ENCODE measurements at places on chromosomes 3 and 15.

GRCh38 chr3:53342353-53342752, 5.0 kb downstream of the DCP1A start:
- DNase-seq: no peak

- no peak for DNase-seq
Measured at GRCh38 chr15:43218908-43219706, 1.7 kb downstream of the EPB42 start.

GRCh38 chr15:73328981-73329380, 39.8 kb downstream of the HCN4 start:
- DNase-seq: no peak

- DNase-seq: no peak
Measured at GRCh38 chr3:43477600-43477999, 144.2 kb downstream of the ANO10 start.

- DNase-seq: no peak
Measured at GRCh38 chr3:114675104-114675503, 381.3 kb downstream of the TIGIT start.

DNA sequence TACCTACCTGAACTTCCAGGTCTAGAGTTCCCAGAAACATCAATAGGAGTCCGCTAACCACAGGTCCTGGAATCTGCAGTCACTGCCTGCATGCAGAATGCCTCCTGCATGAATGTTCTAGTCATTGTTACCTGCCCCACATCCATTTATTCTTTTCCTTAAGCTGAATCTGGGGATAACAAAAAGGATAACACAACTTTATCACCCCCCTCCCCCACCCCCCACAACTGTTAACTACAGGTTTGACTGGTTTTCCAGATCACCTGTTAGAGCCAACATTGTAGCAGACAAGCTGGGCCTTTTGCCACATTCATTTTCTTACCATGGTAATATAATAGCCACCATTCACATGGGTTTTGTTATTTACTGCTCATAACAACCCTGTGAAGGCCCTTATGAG, 4.6 kb upstream of the CTSH start:
- no peak for DNase-seq

- DNase-seq: no peak
Measured at GRCh38 chr3:23726811-23727548, 78.8 kb upstream of the UBE2E1 start.

DNA sequence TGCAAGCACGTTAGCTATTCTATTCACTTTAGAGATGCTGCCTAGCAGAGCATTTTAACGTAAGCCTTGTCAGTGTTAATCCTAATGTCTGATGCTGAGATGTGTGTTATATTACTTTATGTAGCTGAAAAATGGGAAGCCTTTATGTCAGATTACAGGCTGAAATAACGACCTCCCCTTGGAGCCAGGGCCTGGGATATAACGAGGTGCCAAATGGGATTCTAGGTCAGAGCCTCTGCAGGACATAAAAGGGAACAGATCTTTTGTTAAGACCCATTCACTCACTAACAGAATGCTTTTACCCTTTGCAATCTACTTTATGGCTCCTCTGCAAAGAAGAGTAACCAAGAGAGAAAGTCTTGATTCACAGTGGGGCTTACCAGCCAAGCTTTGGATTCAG, 815.5 kb upstream of the CFAP20DC start:
- no peak for DNase-seq

GRCh38 chr3:98778852-98779413, 15.8 kb downstream of the ST3GAL6 start:
- no peak for DNase-seq

GRCh38 chr3:38268522-38268921, 2.9 kb downstream of the SLC22A13 start:
- no peak for DNase-seq

GRCh38 chr3:195612075-195612800, 28.5 kb upstream of the APOD start:
- no peak for DNase-seq

DNA sequence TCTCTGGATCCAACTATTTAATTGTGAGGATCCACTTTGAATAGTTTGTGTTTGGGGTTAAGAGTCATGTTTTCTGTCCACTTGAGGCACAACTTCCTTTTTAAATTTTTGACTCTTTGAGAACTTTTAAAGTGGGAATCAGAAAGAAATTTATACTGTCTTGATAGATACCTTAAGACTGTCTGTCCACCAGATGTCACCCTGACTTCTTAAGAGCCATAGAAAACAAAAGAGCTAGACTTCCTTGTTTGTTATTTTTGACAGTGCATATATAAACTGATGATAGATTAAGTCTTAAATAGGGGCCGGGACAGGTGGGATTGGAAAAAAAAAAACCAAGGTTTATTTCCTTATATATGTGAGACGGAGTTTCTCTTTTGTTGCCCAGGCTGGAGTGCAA, 52.1 kb upstream of the WDR72 start:
- DNase-seq: no peak

- no peak for DNase-seq
Measured at GRCh38 chr3:119937229-119937628, 155.3 kb downstream of the NR1I2 start.

DNA sequence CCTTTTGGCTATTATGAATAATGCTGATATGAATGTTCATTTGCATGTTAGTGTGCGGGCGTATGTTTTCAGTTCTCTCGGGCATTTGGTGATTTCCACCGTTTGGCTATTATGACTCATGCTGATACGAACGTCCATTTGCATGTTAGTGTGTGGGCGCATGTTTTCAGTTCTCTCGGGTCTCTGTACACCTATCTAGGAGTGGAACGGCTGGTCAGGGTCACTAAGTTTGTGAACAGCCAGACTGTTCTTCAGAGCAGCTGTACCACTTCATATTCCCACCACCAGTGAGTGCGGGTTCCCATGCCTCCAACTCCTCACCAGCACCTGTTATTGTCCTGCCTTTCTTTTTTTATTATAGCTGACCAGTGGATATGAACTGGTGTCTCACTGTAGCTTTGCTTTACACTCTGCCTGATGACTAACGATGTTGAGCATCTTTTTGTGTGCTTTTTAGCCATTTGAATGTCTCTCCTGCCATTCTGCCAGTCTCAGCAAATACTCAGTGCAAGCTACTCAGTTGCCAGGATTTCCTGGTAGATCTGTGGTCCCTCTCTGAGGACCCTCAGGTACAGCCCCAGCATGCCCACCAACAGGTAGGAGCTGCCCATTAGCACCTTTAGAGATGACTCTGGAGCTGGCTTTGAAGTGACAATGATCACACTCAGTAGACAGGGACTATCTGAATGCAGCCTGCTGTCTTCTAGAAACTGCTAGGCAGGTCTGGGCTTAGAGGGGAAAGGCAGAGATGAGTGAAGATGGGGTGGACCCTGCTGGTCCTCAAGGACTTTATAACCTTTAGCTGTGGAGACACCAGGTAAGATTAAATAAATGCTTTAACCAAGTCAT, 141.1 kb downstream of the XXYLT1 start:
- DNase-seq: no peak

- no peak for DNase-seq
Measured at GRCh38 chr3:173275740-173276139, 121.8 kb upstream of the NLGN1 start.

- DNase-seq: no peak
Measured at GRCh38 chr3:153130312-153130977, 31.6 kb upstream of the RAP2B start.

DNA sequence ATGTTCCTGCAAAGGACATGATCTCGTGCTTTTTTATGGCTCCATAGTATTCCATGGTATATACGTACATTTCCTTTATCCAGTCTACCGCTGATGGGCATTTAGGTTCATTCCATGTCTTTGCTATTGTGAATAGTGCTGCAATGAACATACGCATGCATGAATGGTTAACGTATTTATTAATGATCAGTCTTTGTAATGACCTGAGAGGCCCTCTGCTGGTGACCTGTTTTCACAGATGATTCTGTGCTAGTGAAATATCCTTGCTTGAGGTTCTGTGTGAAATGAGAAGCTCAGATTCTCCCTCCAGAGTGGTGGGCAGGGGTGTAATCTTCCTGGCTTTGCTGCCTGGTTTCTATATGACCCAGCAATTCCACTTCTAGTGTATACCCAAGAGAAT, 160.2 kb upstream of the RASGRP1 start:
- no peak for DNase-seq

GRCh38 chr15:76384409-76384808, 47.8 kb downstream of the ISL2 start:
- no peak for DNase-seq

GRCh38 chr3:132504375-132504933, 87.2 kb downstream of the DNAJC13 start:
- no peak for DNase-seq

GRCh38 chr3:197749601-197750395, at the start of gene FYTTD1:
TSS of gene FYTTD1 (plus strand) at chr3:197749883. CDS start at chr3:197749972, 89 bp downstream.
- DNase-seq: peak; percentile 92

GRCh38 chr3:171752329-171752728, 58.0 kb downstream of the PLD1 start:
- no peak for DNase-seq

- no peak for DNase-seq
Measured at GRCh38 chr3:39181408-39182335, 10.7 kb downstream of the XIRP1 start.

GRCh38 chr3:128497305-128498126, 4.5 kb upstream of the GATA2 start:
- peak; percentile 89 for DNase-seq

DNA sequence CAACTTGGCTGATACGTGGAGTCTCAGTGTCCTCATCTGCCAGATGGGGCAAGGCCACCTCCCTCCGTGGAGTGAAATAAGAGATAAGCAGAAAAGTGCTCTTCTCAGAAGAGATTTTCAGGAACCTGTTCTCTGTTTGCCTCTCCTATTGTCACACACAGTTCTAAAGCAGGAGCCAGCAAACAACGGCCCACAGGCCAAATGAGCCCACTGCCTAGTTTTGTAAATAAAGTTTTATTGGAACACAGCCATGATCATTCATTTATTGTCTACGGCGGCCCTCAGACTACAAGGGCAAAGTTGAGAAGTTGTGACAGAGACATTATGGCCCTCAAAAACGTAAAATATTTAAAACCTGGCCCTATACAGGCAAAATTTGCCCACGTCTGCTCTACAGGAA, 256.8 kb upstream of the IGF1R start:
- no peak for DNase-seq

DNA sequence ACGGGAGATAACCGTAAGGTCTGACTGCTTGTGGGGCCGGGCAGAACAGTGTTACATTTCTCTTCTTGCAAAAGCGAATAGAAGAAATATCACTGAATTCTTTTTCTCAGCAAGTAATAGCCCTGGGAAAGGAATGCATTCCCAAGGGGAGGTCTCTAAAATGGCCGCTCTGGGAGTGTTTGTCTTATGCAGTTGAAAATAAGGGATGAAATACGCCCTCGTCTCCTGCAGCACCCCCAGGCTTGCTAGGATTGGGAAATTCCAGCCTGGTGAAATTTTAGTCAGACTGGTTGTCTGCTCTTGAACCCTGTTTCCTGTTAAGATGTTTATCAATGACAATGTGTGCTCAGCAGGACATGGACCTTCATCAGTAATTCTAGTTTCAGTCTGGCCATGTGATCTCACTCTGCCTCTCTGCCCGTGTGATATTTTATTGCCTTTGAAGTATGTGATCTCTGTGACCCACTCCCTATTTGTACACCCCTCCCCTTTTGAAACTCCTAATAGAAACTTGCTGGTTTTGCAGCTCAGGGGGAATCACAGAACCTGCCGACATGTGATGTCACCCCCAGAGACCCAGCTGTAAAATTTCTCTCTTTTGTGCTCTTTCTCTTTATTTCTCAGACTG, 715.6 kb downstream of the ROBO1 start:
- no peak for DNase-seq

- no peak for DNase-seq
Measured at GRCh38 chr3:148697306-148698189, at the start of gene AGTR1. TSS of gene AGTR1 (plus strand) at chr3:148697903. CDS start at chr3:148741036, 43,133 bp downstream.

DNA sequence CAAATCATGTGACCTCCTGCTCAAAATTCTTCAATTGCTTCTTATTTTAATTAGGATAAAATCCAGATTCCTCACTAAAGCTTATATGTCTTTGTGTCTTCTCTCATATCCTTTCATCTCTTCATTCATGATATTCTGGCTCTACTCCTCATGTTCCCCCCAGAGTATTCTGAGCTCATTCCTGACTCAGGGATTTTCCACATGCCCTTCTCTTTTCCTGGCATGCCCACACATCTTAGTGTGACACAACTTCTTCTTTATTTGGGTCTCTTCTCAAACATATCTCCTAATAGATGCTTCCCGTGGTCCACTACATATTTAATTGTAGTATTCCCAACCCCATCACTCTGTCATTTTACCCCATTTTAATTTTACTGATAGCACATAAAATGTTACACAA, 15.2 kb upstream of the MBNL1 start:
- no peak for DNase-seq

DNA sequence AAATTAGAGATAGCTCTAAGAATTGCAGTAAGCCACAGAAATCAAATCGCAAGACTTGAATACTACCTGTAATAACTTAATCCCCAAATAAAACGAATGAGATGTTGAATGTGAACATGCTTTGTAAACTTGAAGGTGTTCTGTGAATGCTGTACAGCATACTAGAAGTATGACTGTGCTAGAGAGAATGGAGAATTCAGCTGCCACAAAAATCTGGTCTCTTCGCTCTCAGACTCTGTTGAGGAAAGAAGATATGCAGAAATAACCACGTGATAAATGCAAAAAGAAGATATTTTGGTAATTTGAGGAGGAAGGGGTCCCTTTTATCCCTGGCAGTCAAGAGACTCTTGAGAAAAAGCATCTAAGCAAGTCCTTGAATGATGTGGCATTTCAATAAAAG, 37.3 kb downstream of the ZBTB38 start:
- no peak for DNase-seq

DNA sequence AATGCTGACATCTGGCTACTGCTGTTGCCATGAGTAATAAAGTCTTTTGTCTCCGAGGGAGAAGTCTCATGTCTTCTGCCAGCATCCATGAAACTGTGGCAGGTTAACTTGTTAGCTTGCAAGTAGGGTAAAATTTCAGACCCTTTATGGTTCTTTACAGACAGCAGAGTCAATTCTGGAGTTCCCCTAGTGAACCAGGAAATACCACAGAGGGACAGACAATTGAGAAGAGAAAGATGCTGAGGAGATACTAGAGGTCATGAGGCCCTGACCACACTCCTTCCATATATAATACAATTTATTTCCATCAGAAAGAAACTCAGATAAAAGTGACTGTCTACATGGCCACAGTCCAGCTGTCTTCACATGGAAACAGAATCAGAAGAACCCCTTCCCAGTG, 38.1 kb downstream of the NMNAT3 start:
- DNase-seq: no peak

DNA sequence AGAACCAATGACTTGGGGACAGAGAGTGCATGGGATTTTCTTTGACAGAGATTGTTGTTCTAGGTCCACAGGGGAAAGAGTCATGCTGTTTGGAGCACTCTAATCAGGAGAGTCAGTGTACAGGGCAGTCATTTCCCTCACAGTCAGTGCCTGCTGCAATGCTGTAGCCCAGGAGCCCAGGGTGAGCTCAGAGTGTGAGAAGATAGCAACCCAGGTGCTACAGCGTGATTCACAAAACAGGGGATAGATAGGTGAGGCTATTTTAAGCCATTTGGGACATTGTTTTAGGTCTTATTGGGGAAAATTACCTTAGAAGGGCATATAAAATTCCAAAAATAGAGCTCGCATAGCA, 37.3 kb downstream of the LNP1 start:
- no peak for DNase-seq

GRCh38 chr3:138326866-138327595, 2.6 kb downstream of the NME9 start:
- DNase-seq: no peak

- no peak for DNase-seq
Measured at GRCh38 chr3:173591401-173591800, 193.9 kb downstream of the NLGN1 start.

Data from NCI-H1930 (cell line).